Hippocampal formation (tissue), 2 donors: ENCODE measurements at places on chromosomes 7 and 10.

- DNase-seq = no peak
These were observed 22.2 kb downstream of the TMEM120A start for GRCh38 chr7:75971961-75972763.

DNA sequence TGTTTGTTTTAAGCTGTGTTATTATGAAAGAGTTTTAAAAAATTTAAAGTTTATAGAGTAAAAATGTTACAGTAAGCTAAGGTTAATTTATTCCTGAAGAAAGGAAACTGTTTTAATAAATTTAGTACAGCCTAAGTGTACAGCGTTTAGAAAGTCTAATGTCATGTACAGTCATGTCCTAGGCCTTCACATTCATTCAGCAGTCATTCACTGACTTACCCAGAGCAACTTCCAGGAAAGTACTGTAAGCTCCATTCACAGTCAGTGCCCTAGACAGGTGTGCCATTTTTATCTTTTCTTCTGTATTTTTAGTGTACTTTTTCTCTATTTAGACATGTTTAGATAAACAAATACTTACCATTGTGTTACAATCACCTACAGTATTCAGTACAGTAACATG is 126.8 kb downstream of the TPK1 start:
- DNase-seq = no peak

- no peak for DNase-seq
These were observed 159.2 kb downstream of the HDAC9 start for GRCh38 chr7:18654709-18655108.

- no peak for DNase-seq
These were observed 286.3 kb upstream of the CDC14C start for GRCh38 chr7:48638041-48638440.

- no peak for DNase-seq
These were observed 295.1 kb downstream of the RPS24 start for GRCh38 chr10:78328592-78329404.

DNA sequence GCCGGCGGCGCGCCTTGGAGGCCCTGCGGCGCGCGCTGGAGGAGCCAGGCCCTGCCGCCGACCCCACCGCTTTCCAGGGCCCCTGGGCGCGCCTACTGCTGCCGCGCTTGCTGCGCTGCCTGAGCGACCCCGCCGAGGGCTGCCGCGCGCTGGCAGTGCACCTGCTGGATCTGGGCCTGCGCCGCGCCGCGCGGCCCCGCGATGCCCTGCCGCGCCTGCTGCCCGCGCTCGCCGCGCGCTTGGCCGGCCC is 280 bp downstream of the DNAAF5 start:
- DNase-seq = no peak

- DNase-seq = no peak
These were observed 71.2 kb downstream of the GOLGA7B start for GRCh38 chr10:97920865-97921264.

DNA sequence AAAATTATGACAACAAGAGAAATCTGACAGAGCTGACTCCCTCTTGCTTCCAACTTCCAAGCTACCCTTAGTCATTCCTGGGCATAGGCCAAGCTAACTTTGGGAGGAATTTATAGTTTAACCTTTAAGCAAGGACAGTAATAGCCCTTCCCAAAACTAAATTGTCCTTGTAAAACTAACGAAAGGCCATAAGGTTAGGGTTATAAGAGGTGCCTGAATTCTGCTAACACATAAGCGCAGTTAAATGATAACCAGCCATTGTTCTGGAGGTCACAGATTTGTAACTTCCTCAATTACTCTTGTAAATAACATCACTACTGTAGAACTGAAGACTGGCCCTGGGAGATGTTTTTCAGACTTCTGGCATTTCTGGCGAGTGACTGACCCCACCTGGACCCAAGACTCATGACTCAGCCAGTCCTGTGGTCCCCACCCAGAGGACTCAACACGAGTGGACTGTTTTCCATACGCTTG is 481.2 kb downstream of the KCNMA1 start:
- no peak for DNase-seq

DNA sequence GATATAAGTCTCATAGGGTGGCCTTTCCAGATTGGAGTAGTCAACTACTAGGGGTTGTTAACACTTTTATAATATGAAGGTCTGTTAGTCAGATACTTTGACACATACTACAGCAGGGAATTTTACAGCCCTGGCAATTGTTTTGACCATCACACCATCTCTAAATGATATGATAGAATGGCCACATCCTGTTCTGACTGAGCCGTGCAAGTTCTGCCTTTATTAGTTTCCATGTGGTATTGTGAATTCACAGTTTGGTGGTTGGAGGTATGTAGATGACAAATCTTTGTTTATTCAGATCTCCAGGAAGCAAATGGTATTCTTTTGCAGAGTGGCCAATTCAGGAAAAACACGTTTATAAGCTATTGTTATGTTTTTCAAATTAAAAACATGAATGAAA is 83.0 kb downstream of the NRG3 start:
- no peak for DNase-seq

DNA sequence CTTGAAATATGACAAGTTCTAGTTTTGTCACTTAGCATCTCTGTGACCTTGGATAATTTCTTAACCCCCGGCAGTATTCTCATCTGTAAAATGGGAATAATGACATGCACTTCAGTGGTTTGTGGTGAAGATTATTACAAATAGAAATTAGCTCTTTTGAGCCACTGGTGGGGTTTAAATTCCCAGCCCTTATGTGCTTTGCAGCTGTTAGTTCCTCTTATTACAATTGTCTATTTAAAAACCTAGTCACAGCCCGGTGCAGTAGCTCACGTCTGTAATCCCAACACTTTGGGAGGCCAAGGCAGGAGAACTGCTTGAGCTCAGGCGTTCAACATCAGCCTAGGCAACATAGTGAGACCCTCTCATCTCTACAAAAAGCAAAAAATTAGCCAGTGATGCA is 30.1 kb downstream of the CAV1 start:
- no peak for DNase-seq

DNA sequence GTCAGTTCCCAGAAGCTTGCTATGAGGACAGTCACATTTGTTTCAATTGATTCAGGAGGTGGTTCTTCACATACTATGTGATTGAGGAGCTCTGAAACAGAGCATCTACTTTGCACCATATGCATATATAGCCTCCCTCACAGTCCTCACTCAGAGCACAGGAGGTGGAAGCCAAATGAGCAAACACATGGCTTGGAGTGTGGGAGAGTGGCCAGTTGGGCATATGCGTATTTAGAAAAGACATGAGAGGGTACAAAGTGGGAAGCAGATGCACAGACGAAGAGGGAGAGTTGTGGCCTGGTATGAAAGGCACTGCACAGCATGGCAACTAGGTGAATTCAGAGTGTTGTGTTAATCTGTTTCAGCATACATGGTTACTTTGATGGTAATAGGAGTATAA is 165.6 kb downstream of the COL28A1 start:
- DNase-seq = no peak

DNA sequence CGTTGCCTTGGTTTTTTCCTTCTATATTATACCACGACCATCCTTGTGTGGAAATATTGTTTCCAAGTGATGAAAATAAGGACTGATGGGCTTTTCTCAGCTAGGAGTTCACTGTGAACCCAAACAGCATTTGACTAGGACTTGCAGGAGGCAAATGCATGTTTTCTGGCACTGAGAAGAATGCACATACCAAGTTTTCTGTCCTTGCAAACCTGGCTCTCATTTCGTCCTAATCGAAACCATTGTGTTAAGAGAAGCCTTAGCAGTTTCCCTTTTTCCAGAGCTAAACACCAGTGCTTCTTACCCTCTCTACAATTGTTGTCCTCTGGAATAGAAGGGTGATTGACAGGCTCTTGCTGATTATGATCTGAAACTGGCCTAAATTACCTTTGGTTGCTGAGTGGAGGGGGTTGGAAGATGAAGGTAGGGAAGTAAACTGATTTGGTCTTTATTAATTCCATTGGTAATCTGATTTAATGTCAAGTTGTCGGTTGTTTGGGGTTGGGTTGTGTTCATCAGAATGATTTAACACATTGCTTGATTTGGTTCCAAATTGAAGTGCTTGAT is 33.1 kb upstream of the ELMO1 start:
- DNase-seq = no peak

- no peak for DNase-seq
These were observed 136.4 kb upstream of the PRKCQ start for GRCh38 chr10:6716516-6716915.
